ENCODE measurements at places on chromosomes 3 and 15. TPM values are rescaled to one million over a fixed set of nuclear protein-coding genes. Genes with fewer than 3 reads are reported as not detected.

DNA sequence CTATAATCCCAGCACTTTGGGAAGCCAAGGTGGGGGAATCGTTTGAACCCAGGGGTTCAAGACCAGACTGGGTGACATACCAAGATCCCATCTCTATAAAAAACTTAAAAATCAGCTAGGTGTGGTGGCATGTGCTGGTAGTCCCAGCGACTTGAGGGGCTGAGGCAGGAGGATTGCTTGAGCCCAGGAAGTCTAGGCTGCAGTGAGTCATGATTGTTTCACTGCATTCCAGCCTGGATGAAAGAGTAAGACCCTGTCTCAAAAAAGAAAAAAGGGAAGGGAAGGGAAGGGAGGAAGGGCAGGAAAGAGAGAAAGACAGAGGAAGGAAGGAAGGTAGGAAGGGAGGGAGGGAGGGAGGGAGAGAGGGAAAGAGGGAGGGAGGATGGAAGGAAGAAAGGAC lies 133.7 kb upstream of the LRRN1 start:
- no peak overlapping the region for H3K4me3 ChIP-seq
- no peak overlapping the region for H3K27ac ChIP-seq
- H3K27me3 ChIP-seq, result no peaks in the 10 kb centered on the region

DNA sequence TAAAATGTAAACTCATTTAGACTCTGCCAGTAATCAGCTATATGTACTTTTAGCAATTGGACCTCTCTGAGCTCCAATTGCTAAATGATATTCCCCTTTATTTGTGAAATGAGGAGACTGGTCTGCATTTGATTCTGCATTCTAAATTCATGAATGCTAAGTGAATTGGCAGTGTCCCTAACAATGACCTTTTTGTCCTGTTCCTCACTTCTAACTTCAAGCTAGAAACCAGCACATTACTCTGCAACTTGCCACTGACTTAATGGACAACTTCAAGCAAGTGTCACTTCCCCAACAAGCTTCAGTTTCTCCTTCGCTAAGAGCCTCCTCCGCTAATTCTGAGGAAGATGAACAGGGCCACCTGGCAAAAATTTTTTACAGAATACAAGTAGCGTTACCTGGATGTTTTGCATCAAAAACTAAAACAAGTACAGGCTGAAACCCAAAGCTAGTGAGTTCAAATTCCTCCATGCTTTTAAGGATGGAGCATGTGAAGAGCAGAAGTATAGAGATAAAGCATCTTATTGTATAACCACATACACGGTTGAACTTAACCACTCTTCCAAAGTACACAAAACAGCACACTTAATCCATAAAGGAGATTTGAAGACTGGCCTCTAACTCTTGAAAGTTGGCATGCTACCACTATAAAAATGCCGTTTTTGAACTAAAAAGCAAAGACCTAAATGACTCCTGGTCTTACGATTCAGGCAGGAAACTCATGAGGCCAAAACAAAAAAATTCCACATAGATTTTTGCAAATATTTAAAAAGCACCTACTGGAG lies 207.6 kb downstream of the MAGI1 start:
- no peaks in the 10 kb centered on the region for H3K36me3 ChIP-seq
- H3K27ac ChIP-seq, result no peak overlapping the region
- H3K4me1 ChIP-seq, result peaks cover 13% of the 10 kb centered on the region
- no peak for DNase-seq
- no peak overlapping the region for H3K4me3 ChIP-seq

- peak; percentile 98 for DNase-seq
- H3K27ac ChIP-seq, result peak overlapping the region; percentile 76
- H3K27me3 ChIP-seq, result no peaks in the 10 kb centered on the region
- H3K4me1 ChIP-seq, result peaks cover 37% of the 10 kb centered on the region
- no peaks in the 10 kb centered on the region for H3K36me3 ChIP-seq
- H3K4me3 ChIP-seq, result no peak overlapping the region
Observed at GRCh38 chr3:125110016-125110875, 54.4 kb upstream of the HEG1 start.

DNA sequence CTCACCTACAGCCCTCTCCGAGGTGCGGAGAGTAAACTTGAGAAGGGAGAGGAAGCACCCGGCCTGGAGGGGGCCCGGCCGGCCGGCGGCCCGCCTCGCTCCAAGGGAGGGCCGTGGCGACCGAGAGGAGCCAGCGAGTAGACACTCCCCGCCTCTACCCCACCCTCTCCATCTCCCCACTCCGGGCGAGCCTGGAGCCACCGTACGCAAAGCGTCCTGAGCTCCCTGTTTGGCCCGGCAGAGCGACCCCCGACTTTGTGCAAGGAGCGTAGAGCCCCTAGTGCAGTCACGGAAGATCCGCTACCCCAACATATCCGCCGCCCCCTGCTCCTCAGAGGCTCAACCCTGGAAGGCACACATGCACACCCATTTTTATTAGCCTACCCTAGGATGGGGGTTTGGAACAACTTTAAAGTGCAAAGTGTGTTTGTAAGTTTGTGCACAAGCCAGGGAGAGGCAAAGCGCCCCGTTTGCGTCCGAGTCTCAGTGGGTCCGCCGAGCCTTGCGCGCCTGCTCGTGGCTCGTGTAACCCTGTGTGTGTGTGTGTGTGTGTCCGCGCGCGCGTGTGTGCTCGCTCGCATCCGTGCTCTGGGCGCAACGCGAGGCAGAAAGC lies 508 bp upstream of the SMAD6 start:
- H3K27me3 ChIP-seq, result no peaks in the 10 kb centered on the region
- H3K4me1 ChIP-seq, result peaks cover 14% of the 10 kb centered on the region
- H3K4me3 ChIP-seq, result peak overlapping the region; percentile 68
- DNase-seq, result no peak
- peaks cover 1% of the 10 kb centered on the region for H3K36me3 ChIP-seq

DNA sequence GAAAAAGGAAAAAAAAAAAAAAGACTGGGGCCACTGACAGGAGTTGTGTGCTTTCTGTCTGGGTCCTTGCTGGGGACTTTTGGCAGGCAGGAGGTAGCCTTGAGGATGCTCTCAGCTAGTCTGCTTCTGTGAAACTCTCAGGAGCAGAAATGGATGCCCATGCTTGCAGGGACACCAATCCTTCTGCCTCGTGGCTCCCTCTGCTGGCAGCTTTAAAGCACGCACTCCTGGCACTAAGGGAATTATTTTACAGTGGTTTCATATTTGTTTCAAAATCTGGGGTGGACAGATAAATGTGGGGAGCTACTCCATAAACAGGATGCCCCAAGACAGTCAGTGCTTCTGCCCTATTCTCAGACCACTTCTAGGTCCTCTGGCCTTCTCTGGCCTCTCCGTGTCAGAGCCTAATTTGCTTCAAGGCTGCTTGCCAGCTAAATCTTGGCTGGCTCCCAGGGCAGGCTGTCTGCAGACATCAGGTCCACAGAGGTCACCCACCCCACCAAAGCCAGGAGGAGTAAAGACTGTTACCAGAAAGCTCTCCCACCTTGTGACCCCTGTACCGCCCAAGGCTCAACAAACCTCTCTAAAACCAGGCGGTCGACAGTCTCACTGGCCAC lies 17.1 kb downstream of the TRAIP start:
- H3K27ac ChIP-seq, result no peak overlapping the region
- peaks cover 3% of the 10 kb centered on the region for H3K36me3 ChIP-seq
- no peaks in the 10 kb centered on the region for H3K27me3 ChIP-seq

DNA sequence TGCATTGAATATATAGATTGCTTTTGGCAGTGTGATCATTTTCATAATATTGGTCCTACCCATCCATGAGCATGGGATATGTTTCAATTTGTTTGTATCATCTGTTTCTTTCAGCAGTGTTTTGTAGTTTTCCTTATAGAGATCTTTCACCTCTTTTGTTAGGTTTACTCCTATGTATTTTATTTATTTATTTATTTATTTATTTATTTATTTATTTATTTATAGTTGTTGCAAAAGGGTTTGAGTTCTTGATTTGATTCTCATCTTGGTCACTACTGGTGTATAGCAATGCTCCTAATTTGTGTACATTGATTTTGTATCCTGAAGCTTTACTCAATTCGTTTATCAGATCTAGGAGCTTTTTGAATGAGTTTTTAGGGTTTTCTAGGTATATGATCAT lies 478.2 kb downstream of the UNC13C start:
- no peaks in the 10 kb centered on the region for H3K4me1 ChIP-seq
- H3K4me3 ChIP-seq, result no peak overlapping the region
- no peak overlapping the region for H3K27ac ChIP-seq
- DNase-seq, result no peak

GRCh38 chr3:62439176-62439813 lies 65.9 kb upstream of the FEZF2 start:
- H3K27me3 ChIP-seq, result peaks cover 4% of the 10 kb centered on the region
- H3K36me3 ChIP-seq, result no peaks in the 10 kb centered on the region
- no peaks in the 10 kb centered on the region for H3K4me1 ChIP-seq
- DNase-seq, result no peak
- no peak overlapping the region for H3K27ac ChIP-seq
- no peak overlapping the region for H3K4me3 ChIP-seq

DNA sequence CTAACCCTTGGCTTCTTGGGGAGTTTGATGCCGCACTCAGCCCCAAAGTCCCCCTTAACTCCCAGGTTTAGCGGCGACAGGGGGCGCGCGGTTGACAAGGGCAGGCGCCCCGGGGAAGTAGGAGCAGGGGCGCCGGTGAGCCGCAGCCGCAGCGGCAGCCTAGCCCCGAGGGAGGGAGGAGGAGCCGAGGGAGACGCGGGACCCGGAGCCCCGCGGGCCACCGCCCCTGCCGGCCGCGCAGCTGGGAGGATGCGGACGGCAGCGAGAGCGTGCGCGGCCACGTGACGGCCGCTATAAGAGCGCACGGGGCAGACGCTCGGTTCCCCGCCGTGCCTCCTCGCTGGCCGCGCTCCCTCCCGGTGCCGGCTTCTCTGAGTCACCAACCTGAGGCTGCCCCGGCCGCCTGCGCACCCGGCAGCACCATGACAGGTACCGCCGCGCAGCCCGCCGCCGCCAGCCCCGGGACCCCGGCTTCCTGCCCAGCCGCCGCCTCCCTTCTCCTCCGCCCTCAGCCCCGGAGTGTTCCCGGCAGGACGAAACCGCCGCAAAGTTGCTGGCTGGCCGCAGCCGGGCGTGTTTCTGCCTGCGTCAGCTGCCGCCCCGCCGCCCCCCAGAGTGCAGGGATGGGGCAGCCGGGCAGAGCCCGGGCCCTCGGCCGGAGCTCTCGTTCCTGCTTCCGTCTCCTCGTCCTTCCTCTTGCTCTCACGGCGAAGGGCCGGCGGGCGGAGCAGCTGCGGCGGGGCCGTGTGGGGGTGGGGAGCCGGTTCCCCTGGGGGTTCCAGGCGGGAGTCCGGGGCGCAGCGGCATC lies at the start of gene GYG1:
GYG1 (plus strand) TSS at position 322 of the 808 bp plus-strand sequence; CDS start at position 423, 101 bp downstream.
- DNase-seq, result peak; percentile 80
- no peaks in the 10 kb centered on the region for H3K27me3 ChIP-seq
- H3K36me3 ChIP-seq, result peaks cover 9% of the 10 kb centered on the region
- H3K27ac ChIP-seq, result peak within 1 kb of the TSS; percentile 83
- H3K4me3 ChIP-seq, result peak within 1 kb of the TSS; percentile 63

- no peak overlapping the region for H3K4me3 ChIP-seq
- peak overlapping the region; percentile 89 for H3K27ac ChIP-seq
- H3K36me3 ChIP-seq, result no peaks in the 10 kb centered on the region
- H3K27me3 ChIP-seq, result no peaks in the 10 kb centered on the region
Observed at GRCh38 chr3:134331811-134332199, 42.4 kb downstream of the AMOTL2 start.

GRCh38 chr15:51579012-51579411 lies 43.6 kb downstream of the DMXL2 start:
- no peaks in the 10 kb centered on the region for H3K27me3 ChIP-seq
- peaks cover 4% of the 10 kb centered on the region for H3K4me1 ChIP-seq
- H3K36me3 ChIP-seq, result no peaks in the 10 kb centered on the region
- no peak for DNase-seq
- H3K4me3 ChIP-seq, result no peak overlapping the region

GRCh38 chr3:37466660-37467359 lies 292.4 kb upstream of the LRRFIP2 start:
- peaks cover 22% of the 10 kb centered on the region for H3K27me3 ChIP-seq
- no peak overlapping the region for H3K27ac ChIP-seq
- no peak for DNase-seq
- no peaks in the 10 kb centered on the region for H3K4me1 ChIP-seq
- no peaks in the 10 kb centered on the region for H3K36me3 ChIP-seq

DNA sequence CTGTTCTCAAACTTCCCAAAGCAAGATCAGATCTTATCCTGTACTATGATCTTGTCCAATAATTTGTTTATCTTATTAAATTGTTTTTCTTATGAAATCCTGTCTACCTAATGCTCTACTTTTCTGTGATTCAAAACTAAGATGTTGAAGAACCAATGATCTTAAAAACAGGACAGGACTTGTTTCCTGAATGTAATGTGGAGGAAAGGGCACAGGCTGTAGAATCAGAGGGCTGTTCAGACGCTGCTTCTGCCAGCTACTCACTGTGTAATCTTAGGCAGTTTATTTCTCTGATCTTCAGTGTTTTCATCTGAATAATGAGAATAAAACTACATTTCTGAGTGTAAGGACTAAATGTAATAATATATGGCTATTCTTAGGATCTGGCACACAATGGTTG lies 20.1 kb upstream of the DMXL2 start:
- H3K4me1 ChIP-seq, result no peaks in the 10 kb centered on the region
- no peak for DNase-seq
- no peak overlapping the region for H3K4me3 ChIP-seq
- H3K36me3 ChIP-seq, result no peaks in the 10 kb centered on the region
- no peak overlapping the region for H3K27ac ChIP-seq

DNA sequence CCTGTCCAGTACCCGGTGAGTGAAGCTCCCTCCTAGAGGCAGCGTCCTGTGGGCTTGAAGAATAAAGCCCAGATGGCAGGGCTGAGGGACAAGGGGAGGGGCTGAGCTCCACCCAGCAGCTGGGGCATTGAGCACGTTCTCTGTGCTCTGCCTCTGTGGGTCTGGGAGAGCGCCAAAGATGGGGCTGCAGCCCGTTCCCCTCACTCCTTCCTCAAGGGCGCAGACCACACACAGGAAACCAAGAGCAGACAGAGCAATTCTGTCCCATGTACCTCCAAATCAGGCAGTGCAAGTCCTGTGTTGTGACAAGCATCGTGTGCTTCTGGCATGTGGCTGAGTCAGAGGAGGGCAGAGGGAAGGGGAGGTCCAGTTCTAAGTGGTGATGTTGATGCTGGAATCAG lies 15.7 kb upstream of the KIF23 start:
- no peak overlapping the region for H3K4me3 ChIP-seq
- DNase-seq, result peak; percentile 67
- peaks cover 8% of the 10 kb centered on the region for H3K36me3 ChIP-seq
- no peak overlapping the region for H3K27ac ChIP-seq
- peaks cover 15% of the 10 kb centered on the region for H3K4me1 ChIP-seq

GRCh38 chr3:177358977-177359592 lies 161.8 kb upstream of the TBL1XR1 start:
- H3K4me1 ChIP-seq, result peaks cover 27% of the 10 kb centered on the region
- peak overlapping the region; percentile 59 for H3K27ac ChIP-seq
- no peaks in the 10 kb centered on the region for H3K36me3 ChIP-seq
- no peaks in the 10 kb centered on the region for H3K27me3 ChIP-seq
- DNase-seq, result no peak

ZBED2 gene
- total RNA-seq, result 0.72 TPM

POTEB gene
- total RNA-seq, result not detected

SERINC4 gene
- total RNA-seq, result not detected

TMCO5A gene
- total RNA-seq, result not detected

CPOX gene
- 20.3 TPM for total RNA-seq

SNX22 gene
- under 0.01 TPM for total RNA-seq

ZBBX gene
- not detected for total RNA-seq

DNAH12 gene
- under 0.01 TPM for total RNA-seq
